ENCODE measurements at places on chromosomes 12 and 14.
A peak's percentile ranks its signal among the peaks of the same experiment; 100 is the strongest.

DNA sequence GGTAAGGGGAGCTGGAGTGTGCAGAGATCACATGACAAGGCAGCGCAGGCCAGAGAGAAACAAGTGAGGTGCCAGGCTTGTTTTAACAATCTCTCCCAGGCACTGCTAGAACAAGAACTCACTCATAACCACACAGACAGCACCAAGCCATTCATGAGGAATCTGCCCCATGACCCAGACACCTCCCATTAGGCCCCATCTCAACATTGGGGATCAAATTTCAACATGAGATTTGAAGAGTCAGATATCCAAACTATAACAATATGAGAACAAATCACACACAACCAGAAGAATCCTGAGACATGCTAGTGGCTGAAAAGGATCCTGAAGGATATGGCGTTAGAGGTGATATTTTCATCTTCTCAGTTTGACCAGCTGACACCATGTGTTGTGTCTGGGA lies 21.9 kb downstream of the OR6J1 start:
- DNase-seq = no peak

DNA sequence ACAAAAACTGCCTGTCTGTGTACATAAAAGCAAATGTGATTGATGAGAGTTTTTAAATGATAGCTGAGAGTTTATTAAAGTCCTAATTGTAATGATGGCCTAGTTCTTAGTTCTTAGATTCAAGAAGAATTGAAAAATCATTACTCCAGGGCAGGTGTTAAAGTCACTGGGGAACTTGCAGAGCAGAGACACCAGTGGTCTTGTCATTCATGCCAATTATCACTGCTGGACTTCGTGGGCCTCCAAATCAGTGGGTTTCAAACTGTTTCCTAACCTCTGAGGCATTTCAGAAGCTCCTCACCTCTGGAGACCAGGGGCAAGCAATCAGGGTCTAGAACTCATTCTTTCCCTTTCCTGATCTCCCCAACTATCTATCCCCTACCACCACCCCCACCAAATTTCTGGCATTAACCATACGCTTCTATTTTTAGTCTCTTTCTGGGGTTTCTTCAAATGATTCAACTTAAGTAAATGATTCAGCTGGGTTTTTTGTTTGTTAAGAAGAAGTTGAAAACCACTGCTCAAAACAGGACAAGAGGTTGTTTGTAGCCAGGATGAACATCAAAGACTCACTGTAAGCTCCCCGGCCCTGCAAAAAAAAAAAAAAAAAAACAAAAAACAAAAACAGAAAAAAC lies 80.1 kb downstream of the CEP83 start:
- DNase-seq = no peak

DNA sequence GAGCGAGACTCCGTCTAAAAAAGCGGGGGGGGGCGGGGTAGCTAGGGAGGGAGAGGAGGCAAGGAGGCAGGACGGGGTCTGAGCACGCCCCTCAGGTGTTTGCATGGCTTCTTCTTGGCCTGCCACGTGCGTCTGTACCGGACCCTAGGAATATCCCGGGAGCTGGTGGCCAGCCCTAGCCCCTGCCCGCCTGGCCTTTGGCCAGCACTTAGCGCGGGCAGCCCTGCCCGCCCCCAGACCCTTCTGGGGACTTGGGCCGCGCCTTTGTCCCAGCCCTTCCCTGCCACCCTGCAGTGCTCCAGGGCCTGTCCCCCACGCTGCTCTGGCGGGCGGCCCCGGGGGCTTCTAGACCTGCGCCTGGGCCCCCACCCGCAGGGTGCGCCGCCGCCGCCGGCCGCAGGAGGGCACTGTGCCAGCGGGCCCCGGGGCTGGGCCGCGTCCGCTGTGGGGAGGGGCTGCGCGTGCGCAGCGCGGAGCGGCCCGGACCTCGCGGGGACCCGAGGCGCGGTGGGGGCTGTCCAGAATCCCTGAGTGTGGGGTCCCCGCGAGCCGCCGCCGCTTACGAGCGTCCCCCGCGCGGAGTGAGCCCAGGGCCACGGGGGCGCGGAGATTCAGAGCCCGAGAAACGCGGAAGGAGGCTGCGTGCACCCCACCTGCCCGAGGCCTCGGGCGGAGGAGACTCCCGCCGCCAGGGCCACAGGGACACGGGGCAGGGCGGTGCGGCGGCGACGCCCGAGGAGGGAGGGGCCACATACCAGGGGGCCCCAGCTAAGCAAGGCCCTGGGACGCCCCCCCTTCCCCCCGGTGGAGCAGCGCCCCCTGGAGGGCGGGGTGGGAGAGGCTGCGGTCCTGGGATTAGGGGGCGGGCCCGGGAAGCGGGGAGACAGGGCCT lies 21.0 kb downstream of the SLC25A29 start:
- DNase-seq = peak; percentile 46

DNA sequence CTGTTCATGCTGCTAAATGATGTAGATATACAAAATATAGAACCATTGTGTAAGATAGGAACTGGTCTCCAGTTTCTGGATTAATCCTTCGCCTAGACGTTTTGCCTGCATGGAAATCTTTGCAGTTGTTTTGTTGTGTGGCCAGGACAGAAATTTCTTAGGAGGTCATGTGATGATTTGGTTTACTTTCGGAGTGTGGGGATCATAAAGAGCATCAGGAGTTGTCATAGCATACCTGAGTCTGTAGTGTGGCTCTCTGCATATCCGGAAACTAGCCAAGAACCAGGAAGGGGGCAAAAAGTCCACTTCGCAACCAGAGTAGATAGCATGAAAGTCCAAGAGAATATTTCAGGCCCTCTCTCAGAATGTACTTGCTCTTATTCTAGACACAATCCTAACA lies 3.1 kb downstream of the SAMD4A start:
- no peak for DNase-seq

DNA sequence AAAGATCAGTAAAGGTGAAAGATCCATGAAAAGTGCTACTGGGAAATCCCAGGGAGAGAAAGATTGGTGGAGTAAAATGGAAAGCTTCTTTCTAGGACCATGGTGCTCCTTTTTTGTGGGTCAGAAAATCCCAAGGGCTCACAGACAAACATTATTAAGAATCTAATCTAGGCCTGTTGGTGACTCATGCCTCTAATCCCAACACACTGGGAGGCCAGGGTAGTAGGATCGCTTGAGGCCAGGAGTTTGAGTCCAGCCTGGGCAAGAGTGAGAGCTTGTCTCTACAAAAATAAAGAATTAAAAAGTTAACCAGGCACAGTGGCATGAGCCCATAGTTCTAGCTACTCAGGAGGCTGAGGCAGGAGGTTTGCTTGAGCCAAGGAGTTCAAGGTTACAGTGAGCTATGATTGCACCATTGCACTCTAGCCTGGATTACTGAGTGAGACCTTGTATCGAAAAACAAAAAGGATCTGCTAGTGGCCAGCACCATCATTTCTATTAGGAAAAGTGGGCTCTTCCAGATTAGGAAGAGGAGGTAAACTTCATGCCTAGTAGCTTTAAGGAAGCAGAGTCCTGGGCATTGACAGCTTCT lies 43.0 kb downstream of the TXNRD1 start:
- peak; percentile 17 for DNase-seq

DNA sequence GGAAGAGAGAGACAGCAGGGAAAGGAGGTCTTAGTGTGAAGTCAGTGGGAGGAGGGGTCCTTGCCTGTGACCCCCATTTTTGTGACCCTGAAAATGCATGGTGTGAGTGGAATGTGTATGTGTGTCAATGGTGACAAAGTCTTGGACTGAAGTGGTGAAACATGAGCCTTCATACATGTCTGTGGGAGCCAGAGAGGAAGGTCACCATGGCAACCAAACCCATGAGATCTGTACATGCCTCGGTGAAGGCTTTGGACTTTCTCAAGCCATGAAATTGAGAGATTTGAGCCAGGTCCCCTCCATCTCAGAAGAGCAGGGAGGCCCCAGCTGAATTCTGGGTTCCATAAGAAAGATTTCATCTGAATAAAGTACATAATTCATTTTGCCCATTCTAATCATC lies 108.7 kb downstream of the TTC8 start:
- no peak for DNase-seq

- no peak for DNase-seq
Observed at GRCh38 chr14:53606203-53606602, 350.4 kb downstream of the BMP4 start.

DNA sequence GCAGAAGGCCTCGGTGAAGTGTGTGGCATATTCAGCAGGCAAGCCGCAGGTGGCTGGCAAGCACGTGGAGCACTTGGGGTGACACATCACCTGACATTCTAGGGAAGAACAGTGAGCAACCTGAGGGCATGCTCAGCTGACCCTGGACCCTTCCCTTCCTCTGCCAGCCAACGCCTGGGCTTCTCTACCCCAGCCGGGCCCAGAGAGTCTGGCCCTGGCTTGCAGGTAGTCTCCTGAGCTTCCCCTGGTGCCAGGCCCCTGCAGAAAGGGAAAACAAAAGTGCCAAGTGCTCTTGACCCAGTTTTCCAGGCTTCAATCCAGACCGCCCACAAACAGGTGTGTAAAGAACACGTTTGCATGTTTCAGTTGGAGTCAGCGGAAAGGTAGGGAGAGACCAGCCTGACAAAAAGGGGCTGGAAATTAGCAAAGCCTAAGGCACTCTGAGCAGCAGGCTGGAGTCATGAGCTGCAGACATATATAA lies 45.7 kb downstream of the PRKAB1 start:
- no peak for DNase-seq

GRCh38 chr14:93150227-93151208 lies 34.2 kb downstream of the MOAP1 start:
- DNase-seq = peak; percentile 32

GRCh38 chr12:110896559-110896958 lies 23.8 kb downstream of the MYL2 start:
- DNase-seq = no peak

GRCh38 chr12:39351153-39351552 lies 91.8 kb downstream of the KIF21A start:
- DNase-seq = no peak

GRCh38 chr14:61474015-61474414 lies 152.6 kb downstream of the PRKCH start:
- no peak for DNase-seq

- no peak for DNase-seq
Observed at GRCh38 chr12:68334132-68334531, 2.0 kb upstream of the MDM1 start.

DNA sequence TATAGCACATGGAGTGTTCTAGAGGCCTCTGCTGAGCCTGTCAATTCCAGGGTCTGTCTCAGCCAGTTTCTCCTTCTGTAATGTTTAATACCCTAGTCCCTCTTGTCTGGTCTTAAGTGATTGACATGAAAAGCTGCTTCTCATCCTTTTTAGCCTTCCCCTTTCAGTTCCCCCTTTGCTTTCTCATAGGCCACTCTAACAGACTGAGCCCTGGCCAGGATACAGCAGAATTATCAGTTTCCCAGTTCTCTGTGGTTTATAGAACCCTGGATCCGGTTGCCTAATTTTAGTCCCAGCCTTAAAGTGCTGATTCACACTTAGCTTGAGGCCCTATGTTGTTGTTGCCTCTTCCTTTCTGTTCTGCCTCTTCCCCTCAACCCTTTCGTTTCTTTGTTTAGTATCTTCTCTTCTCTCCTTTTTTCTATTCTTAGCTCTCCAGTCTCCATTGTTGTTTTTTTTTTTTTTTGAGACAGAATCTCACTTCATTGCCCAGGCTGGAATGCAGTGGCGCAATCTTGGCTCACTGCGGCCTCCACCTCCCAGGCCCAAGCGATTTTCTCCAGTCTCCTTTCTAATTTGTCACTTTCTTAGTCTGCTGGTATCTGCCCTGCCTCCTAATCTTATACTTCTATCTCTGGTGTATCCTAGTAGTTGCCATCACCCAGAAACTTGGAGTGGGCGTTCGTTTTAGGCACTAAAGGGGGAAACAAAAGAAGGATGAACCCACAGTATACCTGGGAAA lies 2.9 kb upstream of the BIN2 start:
- DNase-seq = peak; percentile 83

DNA sequence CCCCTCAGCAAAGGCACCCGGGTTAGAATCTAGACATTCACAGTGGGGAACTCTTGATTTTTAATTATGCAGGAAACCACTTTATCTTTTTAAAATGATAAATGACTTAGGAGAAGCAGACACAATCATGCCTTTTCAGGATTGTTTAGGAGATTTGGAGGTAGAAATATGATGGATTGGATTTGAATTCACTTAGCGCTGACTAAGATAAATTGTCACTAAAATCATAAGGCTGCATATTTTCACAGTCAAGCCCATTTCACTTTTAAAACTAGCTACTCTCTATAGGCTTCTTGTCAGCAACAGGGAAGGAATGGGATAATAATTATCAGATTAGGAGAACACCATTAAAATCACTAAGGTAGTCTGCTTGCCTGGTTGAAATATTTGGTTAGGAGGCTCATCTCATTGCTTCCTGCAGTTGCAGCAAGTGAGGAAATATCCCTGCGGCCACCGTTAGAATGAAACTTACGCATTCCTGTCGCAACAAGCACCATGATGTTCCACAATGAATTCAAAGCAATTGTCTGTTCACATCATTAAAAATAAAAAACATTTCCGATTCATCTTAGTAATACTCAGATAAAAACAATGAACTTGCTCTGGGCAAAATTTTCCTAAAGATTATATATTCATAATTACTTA lies 31.9 kb downstream of the DACT1 start:
- no peak for DNase-seq

DNA sequence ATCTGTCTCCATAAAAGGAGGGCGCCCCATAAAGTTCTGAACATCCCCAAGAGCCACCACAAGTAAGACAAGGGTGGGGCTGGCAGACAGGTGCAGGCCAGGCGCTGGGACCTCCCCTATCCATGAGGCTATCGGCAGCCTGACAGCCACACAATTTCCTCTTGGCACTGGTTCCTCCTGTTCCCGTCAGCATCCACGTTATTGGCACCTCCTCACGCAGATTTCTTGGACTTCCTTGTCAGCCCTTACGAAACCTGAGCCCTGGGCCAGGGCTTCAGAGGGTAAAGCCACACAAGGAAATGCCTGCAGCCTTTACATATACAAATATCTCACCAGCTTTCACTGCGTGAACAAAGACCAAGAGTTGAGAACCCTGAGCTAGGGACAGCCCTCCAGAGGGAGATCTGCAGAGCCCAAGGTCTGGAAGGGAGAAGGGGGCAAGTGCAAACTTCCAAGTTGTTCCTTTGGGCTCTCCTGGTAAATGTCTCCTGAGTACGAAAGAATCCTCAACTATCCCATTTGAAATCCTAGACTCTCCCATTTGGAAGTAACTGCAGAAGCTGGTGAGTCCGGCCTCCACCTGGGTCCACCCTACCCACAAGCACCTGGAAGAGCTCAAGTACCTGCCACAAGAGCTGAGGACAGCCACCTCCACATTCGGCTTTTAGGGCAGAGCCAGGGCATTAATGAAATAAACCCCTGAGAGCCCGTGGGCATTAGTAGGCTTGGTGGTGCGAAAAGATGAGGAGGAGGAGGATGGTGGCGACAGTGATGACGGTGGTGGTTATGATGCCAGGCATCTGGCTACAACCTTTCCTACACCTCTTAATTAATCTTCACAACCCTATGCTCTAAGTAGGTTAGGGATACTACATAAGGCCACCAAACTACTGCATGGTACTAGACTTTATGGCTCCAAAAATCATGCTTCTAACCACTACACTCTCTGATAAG lies 5.5 kb upstream of the TC2N start:
- peak; percentile 35 for DNase-seq

Measured in NCI-H226 (cell line).